Activated naive CD4-positive, alpha-beta T cell (primary cell): ENCODE measurements at places on chromosomes 1 and 21.

DNA sequence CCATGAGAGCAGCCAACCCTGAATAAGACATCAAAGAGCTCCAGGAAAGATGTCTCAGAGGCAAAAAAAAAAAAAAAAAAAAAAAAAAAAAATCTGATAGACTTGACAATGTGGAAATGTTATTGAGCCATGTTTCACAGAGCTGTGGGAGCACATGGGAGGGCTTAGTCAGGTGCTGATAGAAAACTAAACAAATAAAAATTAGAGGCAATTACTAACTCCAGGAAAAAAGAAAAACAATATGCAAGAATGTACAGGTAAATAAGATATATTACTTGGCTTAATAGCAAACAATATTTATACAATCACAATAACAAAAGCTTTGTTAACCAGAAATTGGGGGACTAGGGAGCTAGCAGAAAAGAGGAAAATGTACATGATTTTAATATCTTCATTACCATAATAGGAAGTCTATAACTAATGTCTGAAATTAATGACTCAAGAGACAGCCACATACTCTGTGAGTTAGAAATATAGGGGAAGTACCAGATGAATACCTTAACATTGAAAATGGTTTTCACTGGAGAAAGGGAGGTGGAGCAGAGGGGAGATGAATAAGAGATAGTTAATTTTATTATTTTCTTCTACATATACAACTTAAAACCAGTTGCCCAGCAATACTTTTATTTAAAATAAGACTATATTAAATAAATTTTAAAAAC is 16.9 kb upstream of the RGS16 start:
- DNase-seq, result no peak

DNA sequence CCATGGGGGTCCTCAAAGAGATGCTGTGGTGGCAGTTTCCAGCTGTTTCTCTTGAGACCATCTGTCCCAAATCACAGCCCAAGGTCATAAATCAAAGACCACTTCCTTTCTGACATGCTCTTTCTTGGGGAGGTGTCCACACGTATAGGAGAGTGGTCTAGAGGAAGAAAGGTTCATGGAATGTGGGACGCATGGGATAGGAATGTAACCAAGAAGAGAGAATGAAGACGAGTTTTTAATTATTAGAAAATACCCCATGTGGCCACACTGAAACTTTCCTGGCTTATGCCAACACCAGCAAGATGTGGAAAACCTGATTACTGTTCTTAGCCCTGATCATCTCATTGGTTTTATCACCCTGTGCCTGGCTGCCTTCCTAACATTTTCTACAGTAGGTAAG is 124.2 kb upstream of the IFFO2 start:
- DNase-seq, result no peak

DNA sequence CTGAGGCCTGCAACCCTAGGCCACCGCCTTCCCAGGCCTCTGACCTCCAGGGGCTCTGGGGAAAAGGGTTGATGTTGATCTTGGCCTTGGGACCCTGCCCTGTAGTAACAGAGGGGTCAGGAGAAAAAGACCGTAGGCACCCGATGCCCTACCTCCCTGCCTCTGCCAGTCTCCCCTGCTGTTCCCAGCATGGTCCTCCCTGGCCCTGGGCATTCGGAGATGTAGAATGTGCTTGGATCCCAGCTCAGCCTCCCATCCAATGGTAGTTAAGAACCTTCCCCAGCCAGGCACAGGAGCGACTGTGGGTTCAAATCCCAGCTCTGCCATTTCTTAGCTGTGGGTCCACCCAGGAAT is 72.0 kb upstream of the TARDBP start:
- DNase-seq, result no peak

GRCh38 chr1:230509281-230509977 is 83.3 kb upstream of the PGBD5 start:
- DNase-seq, result no peak

DNA sequence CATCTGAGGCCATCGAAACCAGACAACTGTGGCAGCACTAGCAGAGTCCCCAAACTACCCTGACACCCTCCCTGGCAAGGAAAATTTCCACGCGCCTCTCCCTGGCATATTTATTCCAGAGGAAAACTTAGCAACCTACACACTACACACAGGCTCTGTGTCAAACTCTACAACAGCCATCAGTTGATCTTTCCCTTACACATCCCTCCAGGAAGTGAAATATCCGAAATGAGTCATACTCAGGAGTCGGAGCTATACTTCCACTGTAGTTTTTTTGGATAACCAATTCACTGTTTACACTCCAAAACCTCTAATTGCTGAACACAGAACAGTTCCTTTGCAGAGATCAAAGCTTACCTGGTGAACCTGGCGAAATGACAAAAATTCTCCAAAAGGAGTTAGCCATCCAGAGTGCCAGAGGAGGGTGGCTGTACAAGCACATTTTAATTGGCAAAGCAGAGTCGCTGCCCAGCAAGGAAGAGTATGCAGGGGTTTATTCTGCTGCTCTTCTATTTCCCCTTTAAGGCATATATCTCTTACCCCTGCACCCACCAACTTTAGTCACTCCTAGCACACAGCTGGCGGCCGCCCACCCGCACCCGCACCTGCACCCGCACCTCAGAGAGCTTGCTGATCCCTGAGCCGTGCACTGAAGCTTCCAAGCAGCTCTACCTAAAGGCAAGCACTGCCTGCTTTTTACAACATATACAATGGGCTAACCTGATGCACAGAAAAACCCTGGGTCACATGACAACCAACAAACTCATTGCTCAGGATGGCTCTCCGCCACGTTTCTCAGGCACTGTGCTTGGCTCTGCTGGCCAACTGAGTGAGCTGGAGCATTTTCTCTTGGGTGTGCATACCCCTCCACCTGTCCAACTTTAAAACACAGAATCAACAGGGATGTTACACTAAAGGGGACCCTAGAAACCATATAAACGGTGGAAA is 54.9 kb downstream of the CAPZB start:
- no peak for DNase-seq

DNA sequence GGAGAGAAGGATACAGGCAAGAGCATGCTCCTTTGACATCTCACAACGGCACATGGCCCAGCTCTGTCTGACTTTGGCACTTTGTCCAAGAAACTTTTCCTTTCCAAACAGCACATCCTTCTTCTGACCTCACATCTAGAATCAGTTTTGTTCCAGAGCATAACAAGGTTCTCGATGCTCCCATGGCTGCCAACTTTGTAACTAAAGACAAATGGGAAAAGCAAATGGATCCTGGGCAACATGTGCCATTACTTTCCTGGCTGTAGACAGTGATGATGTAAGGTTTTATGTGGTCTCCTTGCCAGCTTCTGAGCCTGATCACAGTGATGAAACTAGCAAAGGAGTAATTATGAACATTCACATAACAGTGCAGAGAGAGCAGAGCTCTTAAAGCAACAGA is 171.8 kb upstream of the C1orf87 start:
- DNase-seq, result no peak

GRCh38 chr1:200856716-200857357 is 15.9 kb upstream of the GPR25 start:
- no peak for DNase-seq

DNA sequence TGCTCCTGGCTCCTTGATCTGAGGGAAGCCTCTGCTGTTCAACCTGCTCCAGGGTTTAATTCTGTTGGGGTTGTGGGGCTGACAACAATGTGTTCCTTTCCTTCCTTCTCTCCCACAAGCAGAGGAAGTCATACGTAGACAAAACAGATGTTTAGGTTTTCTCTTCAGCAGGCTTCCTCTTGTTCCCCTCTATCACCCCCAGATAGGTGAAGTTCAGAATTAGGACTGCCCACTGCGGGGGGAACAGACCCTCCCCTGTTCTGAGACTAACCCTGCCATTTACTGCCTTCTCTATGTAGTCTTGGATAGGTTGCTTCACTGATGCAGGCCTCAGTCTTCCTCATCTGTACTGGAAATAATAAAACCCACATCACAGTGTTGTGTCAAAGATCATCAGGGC is 30.0 kb upstream of the NRDC start:
- DNase-seq, result no peak

DNA sequence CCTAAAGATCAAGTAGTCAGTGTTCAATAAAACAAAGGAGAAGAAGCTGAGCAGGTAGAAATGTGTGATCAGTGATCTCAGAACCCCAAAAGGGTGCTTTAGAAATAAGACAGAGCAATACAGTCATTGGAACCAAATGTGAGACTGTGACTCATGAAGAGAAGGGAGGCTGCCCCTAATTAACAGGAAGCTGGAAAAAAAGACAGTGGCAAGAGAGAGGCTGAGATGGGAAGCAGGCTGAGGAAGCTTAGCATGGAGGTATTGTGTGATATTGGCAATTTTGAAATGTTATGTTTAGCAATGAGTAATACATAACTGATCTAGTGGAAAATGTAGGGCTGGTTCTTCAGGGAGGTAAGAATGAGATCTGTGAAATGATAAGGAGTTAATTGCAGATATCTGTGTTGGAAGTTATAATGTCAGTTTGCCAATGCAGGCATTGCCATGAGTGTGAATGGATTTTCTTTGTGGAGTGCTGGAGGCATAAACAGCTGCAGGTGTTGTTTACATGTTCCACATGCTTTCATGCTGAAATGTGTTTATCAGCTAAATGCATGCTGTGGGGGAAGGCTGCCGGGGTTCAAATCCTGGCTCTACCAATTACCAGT is 90.6 kb upstream of the CACNA1E start:
- DNase-seq, result no peak

- no peak for DNase-seq
These were observed 90.6 kb downstream of the OBSCN start for GRCh38 chr1:228298471-228298870.

GRCh38 chr1:210857705-210858104 is 276.2 kb downstream of the KCNH1 start:
- no peak for DNase-seq

DNA sequence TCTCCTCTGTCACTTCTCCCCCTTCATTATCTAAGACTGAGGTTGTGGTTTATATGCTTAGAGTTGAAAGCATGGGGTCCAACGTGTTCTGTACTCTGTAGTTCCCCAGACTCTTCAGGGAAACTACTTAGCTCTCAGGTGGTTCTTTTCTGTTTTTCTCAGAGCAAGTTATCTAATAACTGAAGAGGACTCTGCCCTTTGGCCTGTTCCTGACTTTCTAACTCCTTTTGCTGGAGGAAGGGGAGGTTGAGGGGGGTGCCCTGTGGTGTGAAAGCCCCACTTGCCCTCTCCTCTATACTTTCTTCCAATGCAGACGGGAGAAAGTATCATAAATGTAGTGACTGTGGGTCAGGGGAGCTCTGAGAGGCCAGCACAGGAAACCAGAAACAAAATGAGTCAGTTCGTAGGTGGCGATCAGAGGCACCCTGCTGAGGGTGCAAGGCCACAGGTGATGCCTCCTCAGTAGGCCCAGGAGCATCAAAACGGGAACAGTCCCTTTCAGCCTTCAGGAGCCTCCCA is 5.0 kb downstream of the SLC25A44 start:
- DNase-seq, result no peak

GRCh38 chr1:86542631-86543030 is 4.2 kb upstream of the CLCA4 start:
- no peak for DNase-seq

DNA sequence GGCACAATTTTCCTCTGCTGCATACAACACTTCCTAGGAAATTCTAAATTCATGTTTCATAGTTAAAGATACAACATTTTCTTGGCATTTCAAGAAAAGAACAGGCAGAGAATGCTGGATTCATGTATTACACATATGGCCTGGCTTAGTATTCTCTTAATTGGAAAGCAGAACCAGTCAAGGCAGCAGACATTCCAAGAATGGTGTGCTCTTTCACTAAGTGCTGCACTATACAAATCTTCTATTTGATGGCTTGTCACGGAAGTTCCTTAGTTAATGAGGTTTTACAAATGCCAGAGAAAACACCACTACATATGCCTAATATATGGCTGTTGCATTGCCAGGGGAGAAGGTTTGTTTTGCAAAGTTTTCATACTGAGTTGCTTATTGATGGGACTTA is 80.8 kb upstream of the DYNLT5 start:
- DNase-seq, result no peak

GRCh38 chr1:9228609-9229008 is 6.0 kb upstream of the H6PD start:
- no peak for DNase-seq

DNA sequence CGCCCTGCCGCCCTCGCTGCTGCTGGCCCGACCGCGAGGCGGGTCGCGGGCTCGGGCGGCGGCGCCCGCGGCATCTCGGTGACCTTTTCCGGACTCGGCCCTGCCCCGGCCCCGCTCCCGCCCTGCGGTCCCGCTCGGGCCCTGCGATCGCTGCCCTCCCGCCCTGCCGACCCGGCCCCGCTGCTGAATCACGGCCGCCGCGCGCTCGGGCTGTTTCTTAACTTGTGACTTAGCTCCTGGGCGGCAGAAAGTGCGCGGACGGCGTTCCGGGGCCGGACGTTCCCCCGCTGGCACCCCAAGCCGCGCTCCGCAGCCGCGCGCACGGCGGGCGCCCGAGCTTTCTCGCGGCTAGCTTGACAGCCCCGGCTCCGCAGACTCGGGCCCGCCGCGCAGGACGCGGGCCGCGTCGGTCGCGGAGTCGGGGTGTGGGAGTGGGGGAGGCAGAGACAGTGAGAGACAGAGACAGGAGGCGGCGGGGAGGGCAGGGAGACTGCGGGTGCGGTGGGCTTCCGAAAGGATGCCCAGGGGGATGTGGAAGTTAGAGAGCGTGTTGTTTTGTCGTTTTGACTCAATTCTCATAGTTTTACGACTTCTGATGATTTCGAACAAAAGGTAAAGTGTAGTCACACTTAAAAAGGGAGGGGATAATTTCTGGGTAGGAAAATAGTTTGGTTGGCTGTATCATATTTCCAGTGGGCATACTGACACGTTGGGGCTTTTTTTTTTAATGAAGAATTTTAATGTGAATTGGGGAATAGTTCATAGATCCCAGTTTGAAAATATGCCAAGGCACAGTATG is 49.8 kb downstream of the PRDM2 start:
- no peak for DNase-seq

GRCh38 chr1:60388092-60388987 is 314.8 kb upstream of the C1orf87 start:
- DNase-seq, result no peak

DNA sequence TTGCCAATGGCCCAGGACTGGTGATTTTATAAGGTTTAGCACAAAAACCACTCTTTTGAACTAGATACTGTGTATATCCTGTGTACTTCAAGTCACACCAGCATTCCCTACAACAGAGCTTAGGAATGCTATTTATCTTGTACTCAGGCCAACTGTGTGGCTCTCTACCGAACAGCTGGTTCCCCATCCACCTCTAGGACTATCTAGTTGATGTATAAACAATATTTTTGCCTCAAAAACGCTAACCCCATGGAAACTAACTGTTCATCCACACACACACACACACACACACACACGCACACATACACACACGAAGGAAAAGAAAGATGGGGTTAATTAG is 28.7 kb upstream of the SLC45A3 start:
- no peak for DNase-seq

- no peak for DNase-seq
These were observed 41.8 kb downstream of the SGIP1 start for GRCh38 chr1:66575739-66576138.
